ENCODE measurements at places on chromosomes 16 and 17.

DNA sequence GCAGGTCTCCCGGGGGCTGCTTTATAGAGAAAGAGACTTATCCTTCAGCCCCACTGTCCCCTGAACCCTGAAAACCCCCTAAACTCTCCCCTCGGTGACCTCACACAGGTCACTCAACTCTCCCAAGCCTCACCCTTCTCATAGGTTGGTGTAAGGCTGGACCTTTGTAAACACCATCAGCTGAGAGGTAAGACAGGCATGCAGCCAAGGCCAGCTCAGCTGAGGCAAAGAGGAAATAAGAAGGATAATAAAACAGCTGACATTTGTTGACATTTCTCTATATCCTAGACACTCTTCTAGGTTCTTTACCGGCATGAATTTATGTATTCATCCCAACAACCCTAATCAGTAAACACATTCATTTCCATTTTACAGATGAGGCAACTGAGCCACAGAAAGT is 134.3 kb downstream of the CCT6B start:
- DNase-seq = no peak

DNA sequence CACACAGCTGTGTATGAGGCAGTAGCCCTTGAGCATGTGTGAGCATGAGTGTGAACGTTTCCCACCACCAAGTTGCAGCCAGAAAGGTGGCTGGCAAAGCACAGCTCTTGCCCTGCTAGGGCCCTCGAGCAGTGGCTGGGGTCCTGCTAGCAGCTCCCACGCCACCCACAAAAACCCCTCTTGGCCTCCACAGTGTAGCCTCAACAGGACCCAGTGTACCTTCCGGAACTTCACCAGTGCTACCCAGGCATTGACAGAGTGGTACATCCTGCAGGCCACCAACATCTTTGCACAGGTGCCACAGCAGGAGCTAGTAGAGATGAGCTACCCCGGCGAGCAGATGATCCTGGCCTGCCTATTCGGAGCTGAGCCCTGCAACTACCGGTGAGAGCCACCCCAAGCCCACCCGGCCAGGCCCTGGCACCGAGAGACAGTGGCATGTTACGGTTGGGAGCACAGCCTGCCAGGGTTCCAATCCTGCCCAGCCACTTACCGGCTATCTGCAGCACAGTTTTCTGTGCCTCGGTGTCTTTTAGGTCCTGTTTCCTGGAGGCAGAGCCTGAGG is 53.1 kb downstream of the SCNN1B start:
- no peak for DNase-seq

DNA sequence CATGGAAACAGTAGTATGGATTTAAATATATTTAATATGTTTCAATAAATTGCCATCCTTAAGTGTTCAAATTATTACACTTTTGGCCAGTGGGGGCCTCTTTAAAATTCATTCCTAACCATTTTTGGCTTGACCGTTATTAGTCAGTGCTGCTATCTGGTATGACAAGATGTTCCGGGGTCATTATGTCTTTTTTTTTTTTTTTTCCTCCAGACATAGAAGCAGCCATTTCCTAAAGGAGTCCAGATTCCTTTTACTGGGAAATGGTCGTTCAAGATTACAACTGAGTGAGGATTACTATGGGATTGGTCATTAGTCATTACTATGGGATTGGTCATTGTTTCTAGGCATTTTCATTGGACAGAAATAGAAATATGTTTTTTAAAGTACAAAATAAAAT is 53.4 kb downstream of the NF1 start:
- DNase-seq = no peak

DNA sequence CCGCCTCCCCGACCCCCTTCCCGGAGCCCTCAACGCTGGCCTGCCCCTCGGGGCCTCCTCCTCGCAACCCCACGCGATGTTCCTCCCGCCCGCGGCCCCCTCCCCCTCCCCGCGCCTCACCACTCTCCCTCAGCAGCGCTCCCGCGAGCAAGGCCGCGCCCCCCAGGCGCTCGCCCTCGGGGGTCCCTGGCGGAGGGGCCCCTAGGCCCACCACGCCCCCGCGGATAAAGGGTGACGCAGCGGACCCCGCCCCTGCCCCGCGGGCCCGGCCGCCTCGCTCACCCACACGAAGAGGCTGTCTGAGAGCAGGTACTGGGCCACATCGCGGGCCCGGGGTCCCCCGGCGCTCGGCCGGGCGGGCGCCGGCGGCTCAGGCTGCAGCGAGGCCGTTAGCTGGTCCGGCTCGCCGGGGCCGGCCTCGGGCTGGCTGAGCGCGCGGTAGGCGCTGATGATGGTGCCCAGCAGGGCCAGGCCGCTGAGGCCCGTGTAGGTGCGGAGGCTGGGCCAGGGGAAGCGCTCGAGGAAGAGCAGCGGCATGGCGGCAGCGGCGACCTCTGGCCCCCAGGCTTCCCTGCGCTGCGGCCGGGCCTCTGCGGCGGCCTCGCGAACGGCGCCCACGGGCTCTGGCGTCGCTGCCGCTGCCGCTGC is 430 bp downstream of the AMFR start:
- DNase-seq = no peak

- no peak for DNase-seq
Measured at GRCh38 chr17:28997806-28998205, 8.0 kb downstream of the SEZ6 start.

- DNase-seq = peak; percentile 49
Measured at GRCh38 chr16:10114409-10114808, 67.8 kb downstream of the GRIN2A start.

DNA sequence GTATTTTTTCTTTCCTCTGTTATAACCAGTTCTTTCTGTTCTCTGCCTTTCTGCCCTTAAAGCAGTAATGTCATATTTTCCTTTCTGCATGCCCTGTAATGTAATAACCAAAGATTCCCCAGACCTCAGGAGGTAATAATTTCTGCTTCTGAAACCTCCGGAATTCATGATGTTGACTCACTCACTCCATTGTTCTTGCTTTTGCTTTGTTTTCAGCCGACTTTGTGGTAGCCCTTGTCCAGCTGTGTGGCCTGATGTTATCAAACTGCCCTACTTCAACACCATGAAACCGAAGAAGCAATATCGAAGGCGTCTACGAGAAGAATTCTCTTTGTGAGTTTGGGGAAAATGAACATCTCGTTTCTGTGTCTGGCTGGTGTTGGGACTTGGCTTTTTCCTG is 55.9 kb downstream of the CDK12 start:
- no peak for DNase-seq

GRCh38 chr16:55737318-55737717 is 81.5 kb downstream of the SLC6A2 start:
- DNase-seq = no peak

GRCh38 chr17:65925606-65926307 is 266.2 kb downstream of the CEP112 start:
- no peak for DNase-seq

Data from GM04504 (cell line).